ENCODE measurements at places on chromosomes 5 and 9. TPM values are rescaled to one million over a fixed set of nuclear protein-coding genes. Genes with fewer than 3 reads are reported as not detected.

Gene FBXO10
- total RNA-seq = 28.6 TPM

Gene CKMT2
- 1.4 TPM for total RNA-seq

Gene SPATA31C2
- not detected for total RNA-seq

Gene IL5
- not detected for total RNA-seq

Gene ZNG1E
- total RNA-seq = 34.7 TPM

Gene PFN3
- not detected for total RNA-seq

Gene PLPP7
- total RNA-seq = 16.3 TPM

Gene KIF3A
- total RNA-seq = 12.7 TPM

Gene OR1Q1
- not detected for total RNA-seq

Gene RASEF
- 2.1 TPM for total RNA-seq

Gene CD274
- 0.72 TPM for total RNA-seq

Gene PCDHB3
- total RNA-seq = 0.36 TPM

Gene LCP2
- not detected for total RNA-seq

Gene DBH
- total RNA-seq = not detected

Gene ARL10
- total RNA-seq = 8.3 TPM

Gene ERGIC1
- total RNA-seq = 128 TPM

Gene TOR1A
- 52.1 TPM for total RNA-seq

Gene SHISAL2B
- total RNA-seq = not detected

Gene GAS1
- 107 TPM for total RNA-seq

Gene STING1
- 46.3 TPM for total RNA-seq

Gene TSC1
- 68.4 TPM for total RNA-seq

Gene IFNK
- total RNA-seq = not detected

Gene GZMA
- total RNA-seq = not detected

Gene MED7
- 11.6 TPM for total RNA-seq

Gene TTLL11
- total RNA-seq = 8.0 TPM

Gene CA9
- total RNA-seq = not detected

Gene CCDC192
- not detected for total RNA-seq

Gene CSF2
- total RNA-seq = not detected

Gene TCF7
- total RNA-seq = 2.9 TPM

Gene REEP2
- 2.2 TPM for total RNA-seq

All from osteoblast (primary cell).